ENCODE measurements at places on chromosomes 5 and 9. TPM values are rescaled to one million over a fixed set of nuclear protein-coding genes. Genes with fewer than 3 reads are reported as not detected.

GRCh38 chr5:124806373-124807077 lies 60.1 kb upstream of the ZNF608 start:
- peak; percentile 74 for DNase-seq

DNA sequence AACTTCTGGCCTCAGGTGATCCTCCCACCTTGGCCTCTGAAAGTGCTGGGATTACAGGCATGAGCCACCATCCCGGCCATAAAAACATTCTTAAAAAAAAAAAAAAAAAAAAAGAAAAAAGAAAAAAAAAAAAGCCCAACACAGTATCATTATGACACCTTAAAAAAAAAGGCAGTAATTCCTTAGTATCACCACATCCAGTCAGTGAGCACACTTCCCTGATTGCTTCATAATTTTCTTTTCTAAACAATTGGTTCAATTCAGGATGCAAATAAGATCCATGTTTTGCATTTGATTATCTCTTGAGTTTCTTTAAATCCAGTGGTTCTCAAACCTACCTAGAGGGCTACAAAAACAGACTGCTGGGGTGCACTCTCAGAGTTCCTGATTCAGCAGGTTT lies 182.5 kb downstream of the CDK5RAP2 start:
- DNase-seq, result no peak

CACNA1B gene
- polyA plus RNA-seq, result 1.3 TPM

ZDHHC12 gene
- polyA plus RNA-seq, result 7.6 TPM

- no peak for DNase-seq
Observed at GRCh38 chr9:7533376-7534090, 266.0 kb downstream of the DMAC1 start.

SLC36A2 gene
- polyA plus RNA-seq, result 0.49 TPM

DNA sequence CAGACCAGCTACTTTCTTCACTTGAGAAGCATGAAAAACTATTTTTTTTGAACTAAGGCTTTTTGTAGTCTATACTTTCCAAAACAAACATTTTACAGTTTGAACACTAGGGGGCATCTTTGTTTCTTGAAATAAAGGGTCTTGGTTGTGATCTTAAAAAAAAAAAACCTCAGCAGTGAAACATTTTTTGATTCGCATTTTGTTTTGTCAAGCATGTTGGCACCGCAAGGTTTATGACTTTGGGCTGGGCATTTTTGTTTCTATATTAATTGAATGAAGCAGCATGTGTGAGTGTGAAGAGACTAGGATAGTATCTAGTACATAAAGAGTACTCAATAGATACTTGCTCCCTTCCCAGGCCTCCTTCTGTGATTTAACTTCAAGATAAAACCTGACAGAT lies 31.6 kb upstream of the ACOT12 start:
- peak; percentile 20 for DNase-seq

GRCh38 chr9:104993291-104993963 lies 65.5 kb upstream of the ABCA1 start:
- peak; percentile 24 for DNase-seq

CTSV gene
- polyA plus RNA-seq, result 0.39 TPM

EGFLAM gene
- 37.6 TPM for polyA plus RNA-seq

DNA sequence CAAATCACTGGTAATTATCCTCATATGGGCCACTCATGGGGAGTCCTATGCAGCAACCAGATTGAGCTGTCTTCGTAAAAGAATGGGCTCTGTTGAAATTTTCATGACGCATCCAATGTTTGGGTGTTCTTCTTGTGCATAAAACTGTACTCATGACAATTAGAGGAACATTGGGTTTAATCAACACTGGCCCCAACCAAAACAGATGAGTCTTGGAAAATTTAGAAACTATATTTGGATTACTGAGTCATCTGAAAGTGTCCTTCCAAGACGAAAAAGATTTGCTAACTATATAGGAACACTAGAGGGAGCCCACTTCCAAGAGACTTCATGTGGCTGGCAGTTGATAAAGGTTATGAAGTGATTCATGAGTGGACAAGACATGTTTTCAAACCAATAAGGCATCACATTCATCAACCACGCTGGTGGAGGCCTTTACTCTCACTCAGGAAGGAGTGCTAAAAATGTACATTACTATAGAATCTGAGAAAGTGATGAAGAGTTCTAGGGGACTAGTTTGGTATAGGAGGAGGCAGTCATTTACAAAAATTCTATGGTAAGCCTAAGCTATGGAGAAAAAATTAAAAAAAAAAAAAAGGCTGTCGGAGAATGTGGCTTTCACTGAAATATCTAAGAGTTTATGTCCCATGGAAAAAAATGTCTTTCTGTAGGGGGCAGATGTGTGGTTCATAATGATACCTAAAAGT lies 313.5 kb downstream of the PRDM9 start:
- DNase-seq, result peak; percentile 7

DNA sequence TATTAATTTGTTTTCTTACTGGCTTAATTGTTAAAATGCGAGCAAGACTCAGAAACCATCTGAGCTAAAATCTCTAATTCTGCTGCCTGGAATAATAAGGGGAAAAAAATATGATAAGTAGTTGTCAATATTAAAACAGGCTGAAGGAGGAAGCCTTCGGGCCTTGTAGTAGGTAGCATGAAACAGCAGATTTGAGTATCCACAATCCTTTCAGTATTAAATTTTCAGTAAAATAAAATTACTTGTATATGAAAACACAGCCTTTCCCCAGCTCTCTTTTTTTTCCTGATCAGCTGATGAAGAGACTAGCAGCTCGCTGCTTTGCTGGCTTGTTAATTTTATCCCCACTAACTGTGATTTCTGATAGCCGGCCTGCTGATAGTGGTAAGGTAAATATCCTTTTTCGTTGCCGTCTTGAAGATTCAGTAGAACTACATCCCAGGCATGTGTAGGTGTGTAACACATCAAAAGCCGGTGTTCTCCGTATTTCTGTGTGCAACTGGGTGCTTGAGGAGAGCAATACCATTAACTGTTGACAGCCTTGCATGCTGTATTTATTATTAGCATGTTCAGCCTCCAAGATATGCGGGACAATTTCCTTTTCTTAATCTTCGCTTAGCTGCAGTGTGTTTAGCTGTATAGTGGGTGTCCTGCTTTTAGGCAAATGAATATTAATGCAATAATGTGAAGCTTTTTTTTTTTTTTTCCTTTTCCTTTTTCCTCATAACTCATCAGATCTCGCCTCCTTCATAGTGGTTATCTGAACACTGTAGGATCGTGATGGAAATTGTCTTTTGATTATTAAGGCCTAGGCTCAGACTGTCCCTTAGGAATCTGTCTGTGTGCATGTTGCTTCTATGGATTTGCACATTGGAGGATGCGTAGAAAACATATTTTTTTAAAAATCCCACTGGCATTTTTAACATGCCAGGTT lies 144.6 kb downstream of the SMARCA2 start:
- DNase-seq, result peak; percentile 51

- DNase-seq, result no peak
Observed at GRCh38 chr9:132838291-132838690, 39.8 kb downstream of the AK8 start.

GRCh38 chr5:126233256-126233655 lies 190.0 kb upstream of the GRAMD2B start:
- no peak for DNase-seq

DNA sequence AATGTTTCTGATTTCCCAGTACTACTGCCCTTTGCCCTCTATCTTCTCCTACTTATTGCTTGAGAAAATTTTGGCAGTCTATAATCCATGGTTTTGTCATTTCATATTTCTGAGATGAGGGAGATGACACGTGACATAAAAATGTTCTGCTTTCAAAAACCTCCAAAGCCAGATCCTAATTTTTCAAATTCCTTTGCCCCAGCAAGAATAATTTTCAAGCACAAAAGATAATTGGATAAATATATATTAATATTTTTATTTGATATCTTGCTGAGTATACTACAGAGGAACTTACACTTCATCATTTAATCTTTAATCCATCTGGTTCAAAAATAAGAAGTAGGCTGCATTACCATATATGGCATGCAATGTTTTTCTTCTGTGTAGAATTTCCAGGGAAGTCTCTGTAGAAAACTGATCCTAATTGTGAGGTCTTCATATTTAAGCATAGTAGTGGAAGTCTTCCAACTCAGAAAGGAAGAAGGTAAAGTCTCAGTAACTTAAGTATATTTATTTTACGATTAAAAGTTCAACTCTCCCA lies 1738.8 kb downstream of the EFNA5 start:
- no peak for DNase-seq

TAL2 gene
- 18.6 TPM for polyA plus RNA-seq

WDR38 gene
- 0.15 TPM for polyA plus RNA-seq

SCGB3A1 gene
- 1.8 TPM for polyA plus RNA-seq

GRCh38 chr5:169942181-169942580 lies 38.1 kb downstream of the INSYN2B start:
- DNase-seq, result no peak

PCA3 gene
- polyA plus RNA-seq, result 0.72 TPM

DNA sequence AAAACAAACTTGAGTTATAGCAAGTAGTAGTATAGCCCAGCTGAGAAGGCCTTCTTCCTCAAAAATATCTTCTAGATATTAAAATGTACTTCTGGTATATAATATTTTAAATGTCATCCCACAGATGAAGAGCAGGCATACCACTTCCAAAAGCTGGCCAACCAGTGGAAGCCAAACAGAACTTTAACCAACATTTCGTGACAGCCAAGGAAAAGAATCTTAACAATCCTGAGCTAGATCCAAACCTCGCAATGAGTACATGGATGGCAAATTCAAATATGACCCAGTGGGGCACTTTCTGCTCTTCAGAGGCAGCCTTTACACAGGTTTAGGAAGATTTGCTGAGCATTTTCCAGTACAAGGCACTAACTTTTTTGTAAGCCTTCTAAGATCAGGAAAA lies 91.8 kb upstream of the ACO1 start:
- no peak for DNase-seq

ELOVL7 gene
- 0.30 TPM for polyA plus RNA-seq

DNA sequence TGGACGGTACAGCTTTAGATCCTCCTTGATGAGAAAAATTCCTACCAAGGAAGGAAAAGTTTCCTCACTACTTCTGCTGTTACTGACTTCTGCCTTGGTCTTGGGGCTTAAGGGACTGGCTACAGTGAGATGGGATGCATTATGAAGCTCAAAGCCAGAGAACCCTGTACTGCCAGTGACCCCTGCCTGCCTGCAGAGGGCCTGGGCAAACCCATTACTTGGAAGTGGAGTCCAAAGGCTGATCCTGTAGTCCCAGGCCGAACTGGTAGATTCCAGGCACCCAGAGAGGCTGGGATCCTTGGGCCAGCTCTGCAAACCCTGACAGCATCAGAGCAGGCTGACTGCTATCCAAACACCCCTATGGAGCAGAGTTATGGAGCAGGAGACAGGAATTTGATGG lies 25.7 kb upstream of the NR5A1 start:
- DNase-seq, result no peak

- DNase-seq, result no peak
Observed at GRCh38 chr5:10762776-10763500, 1.9 kb upstream of the DAP start.

GRCh38 chr5:18010053-18010452 lies 375.8 kb downstream of the TAF11L14 start:
- DNase-seq, result no peak

GRCh38 chr5:59319250-59319649 lies 574.3 kb downstream of the PDE4D start:
- DNase-seq, result peak; percentile 72

SRP19 gene
- 50.3 TPM for polyA plus RNA-seq

FAM221B gene
- 0.35 TPM for polyA plus RNA-seq

- no peak for DNase-seq
Observed at GRCh38 chr5:180297587-180298282, 5.9 kb upstream of the MAPK9 start.

DNA sequence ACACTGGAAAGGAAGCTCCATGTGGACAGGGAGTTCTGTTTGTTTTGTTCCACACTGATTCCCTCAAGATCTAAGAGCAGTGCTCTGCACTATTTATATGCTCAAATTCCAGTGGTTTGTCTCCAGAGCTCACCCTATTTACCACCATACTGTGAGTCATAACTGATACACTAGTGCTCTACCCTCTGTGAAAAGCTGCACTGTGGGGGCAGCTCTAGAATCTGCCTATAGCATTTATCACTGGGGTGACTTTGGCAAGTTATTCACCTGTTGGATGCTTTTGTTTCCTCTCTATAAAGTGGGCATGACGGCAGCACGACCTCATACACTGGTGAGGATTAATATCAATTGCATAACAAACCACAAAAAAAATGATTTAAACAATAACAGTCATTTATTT lies 307.8 kb downstream of the NR2F1-AS1 start:
- DNase-seq, result no peak

PTRH1 gene
- polyA plus RNA-seq, result 10.3 TPM

DNA sequence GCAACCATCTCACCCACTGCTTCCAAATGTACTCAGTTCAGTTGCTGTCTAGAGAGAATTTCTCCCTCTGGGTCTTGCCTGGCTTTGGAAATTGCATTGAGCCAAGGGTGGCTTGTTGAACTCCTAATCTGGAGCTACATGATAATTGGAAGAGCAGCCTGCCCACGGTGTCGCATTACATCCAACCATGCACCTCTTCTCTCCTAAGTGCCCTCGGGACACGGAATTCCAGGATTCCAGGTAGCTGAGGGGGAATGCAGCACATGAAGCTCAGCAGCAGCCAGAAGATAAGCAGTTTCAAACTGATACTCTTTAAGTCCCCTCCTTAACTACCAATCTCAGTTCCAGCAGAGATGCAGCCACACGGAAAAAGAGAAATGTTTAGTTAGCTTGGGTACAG lies 509.4 kb upstream of the KLF4 start:
- no peak for DNase-seq

MAP1B gene
- 21.4 TPM for polyA plus RNA-seq

IL3 gene
- polyA plus RNA-seq, result not detected

GRCh38 chr9:91423785-91424402 lies at the start of gene NFIL3:
Gene NFIL3 (minus strand): TSS chr9:91423832. CDS start chr9:91410734, 13,098 bp downstream.
- peak; percentile 88 for DNase-seq

BSPRY gene
- 0.52 TPM for polyA plus RNA-seq

Measured in hindlimb muscle (tissue), 1 donor.